ENCODE measurements at places on chromosomes 4 and X. TPM values are rescaled to one million over a fixed set of nuclear protein-coding genes. Genes with fewer than 3 reads are reported as not detected.
A peak's percentile ranks its signal among the peaks of the same experiment; 100 is the strongest.

- DNase-seq, result peak; percentile 1
Measured at GRCh38 chr4:2652415-2653160, 103.5 kb downstream of the TNIP2 start.

- no peak for DNase-seq
Measured at GRCh38 chr4:24999392-25000089, 31.2 kb downstream of the LGI2 start.

GRCh38 chr4:128287141-128287870, at the start of gene PGRMC2:
PGRMC2 (minus strand) TSS chr4:128287813; CDS start chr4:128287790, 23 bp downstream.
- peak; percentile 39 for DNase-seq

DNA sequence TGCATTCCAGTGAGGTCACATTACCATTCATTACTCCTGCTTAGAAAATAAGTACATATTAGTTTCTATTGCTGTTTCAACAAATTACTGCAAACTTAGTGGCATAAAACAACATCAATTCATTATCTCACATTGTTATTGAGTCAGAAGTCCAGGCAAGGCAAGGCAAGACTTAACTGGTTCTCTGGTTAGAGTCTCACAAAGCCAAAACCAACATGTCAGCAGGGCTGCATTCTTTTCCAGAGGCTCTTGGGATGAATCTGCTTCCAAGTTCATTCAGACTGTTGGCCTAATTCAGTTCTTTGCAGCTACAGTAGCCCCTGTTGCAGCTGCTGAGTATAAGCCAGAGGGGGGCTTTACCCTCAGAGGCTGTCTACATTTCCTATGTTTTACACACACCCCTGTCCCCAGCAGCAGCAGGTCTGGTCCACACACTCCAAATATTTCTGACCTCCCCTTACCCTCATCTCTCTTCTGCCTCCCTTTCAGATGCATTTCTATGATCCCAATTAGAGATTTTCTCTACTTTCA, 892.1 kb upstream of the EPHA5 start:
- DNase-seq, result peak; percentile 10

Gene HMX1
- total RNA-seq, result not detected

Gene USP53
- total RNA-seq, result 13.8 TPM

Gene CT45A2
- not detected for total RNA-seq

DNA sequence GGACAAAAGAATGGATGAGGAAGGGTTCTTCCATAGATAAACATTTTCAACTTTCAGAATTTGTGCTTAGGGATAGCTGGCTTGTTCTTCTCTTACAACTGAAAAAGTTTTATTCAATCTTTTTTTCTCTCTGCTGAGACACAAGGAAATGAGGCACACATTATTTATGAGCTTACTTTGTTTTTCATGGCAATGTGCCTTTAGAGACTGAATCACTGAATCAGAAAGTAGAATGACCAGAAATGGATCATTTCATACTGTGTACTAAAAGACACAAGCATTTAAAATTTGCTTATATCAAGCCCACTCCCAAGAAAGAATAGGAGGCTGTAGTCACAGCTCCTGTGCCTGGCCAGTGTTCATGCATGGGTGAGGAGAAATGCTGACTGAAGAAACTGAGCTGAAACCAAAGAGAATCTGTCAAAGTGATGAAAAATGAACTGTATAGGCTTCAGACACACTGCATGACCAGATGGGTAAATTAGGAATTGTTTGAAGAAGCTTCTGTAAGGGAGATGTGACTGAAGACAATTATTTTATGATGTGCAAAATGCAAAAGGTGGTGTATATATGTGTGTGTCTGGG, 413.8 kb downstream of the RAPGEF2 start:
- DNase-seq, result no peak

- no peak for DNase-seq
Measured at GRCh38 chr4:71400810-71401209, 62.0 kb downstream of the SLC4A4 start.

- DNase-seq, result no peak
Measured at GRCh38 chr4:80878218-80878617, 152.3 kb upstream of the BMP3 start.

DNA sequence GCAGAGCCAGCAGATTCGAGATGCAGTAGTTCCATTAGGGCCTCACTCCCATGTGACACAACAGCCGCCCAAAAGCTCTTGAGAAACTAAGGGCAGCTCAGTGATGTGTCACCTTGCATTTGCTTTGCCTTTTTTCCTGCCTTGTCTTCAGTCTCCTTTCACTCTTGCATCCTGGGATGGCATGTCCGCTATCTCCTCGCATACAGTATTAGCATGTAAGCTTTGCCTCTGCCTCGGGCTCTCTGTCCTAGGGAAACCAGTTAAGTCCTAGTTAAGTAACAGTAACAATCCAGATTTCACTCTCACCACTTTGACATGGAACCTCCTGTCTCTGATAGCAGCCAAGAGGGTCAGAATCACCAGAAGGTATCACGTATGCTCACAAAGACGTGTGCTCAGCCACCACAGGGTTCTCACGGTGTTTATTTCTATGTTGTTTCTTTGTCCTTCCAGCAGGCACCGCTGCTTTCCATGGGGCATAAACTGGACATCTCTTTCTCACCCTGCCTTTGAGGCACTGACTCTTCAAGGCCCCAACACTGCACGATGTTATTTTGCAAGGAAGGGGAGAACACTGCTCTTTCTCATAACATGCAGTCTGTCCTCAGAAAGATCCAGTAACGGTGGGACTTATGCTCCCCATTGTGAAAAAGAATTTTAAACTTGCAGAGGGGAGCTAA, 26.7 kb upstream of the SORBS2 start:
- no peak for DNase-seq

GRCh38 chr4:105483840-105484239, 10.0 kb upstream of the PPA2 start:
- DNase-seq, result no peak

DNA sequence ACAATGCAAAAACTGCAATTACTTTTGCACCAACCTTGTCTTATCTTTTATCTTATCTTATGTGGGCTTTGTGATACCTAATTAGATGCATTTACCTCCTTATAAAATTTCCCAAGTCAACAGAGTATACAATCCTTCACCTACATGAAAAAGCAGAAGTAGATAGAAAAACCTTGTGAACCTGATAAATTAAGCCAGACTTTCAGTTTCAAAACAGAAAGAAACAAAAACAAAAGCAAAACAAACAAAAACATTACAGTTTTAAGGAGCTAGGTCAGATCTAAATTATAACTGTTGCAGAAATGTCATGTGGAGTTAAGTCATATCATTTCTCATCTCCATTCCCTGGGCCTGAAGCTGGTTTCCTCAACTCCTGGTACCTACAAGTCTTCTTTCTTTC, 24.9 kb upstream of the CXXC4 start:
- DNase-seq, result no peak

GRCh38 chr4:19005211-19005610, 983.7 kb upstream of the LCORL start:
- peak; percentile 28 for DNase-seq

GRCh38 chrX:99572711-99573110, 837.4 kb downstream of the PCDH19 start:
- no peak for DNase-seq

DNA sequence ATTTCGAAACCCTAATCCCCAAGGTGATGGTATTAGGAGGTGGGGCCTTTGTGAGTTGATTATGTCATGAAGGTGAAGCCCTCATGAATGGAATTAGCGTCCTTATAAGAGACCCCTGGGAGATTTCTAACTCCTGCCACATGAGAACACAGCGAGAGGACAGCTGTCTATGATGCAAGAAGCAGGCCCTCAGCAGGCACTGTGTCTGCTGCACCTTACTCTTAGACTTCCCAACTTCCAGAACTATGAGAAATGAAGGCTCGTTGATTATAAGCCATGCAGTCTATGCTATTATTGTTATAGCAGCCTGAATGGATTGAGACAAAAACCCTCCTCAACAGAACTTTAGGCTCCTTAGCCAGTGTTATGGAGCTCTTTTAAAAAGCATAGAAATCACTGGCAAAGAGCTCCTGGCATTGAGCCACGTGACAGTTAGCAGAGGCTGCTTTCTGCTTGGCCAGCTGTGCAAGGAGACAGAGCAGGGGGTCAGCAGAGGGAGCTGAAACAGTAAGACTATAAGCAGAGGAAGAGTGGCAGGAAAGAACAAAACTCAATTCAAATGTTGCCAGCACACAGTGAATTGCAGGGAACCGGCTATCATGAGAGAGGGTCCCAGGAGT, 219.2 kb upstream of the FAT1 start:
- DNase-seq, result no peak

Gene CPZ
- total RNA-seq, result 130 TPM

GRCh38 chr4:37367901-37368300, 123.4 kb downstream of the NWD2 start:
- no peak for DNase-seq

Gene ETDA
- not detected for total RNA-seq

DNA sequence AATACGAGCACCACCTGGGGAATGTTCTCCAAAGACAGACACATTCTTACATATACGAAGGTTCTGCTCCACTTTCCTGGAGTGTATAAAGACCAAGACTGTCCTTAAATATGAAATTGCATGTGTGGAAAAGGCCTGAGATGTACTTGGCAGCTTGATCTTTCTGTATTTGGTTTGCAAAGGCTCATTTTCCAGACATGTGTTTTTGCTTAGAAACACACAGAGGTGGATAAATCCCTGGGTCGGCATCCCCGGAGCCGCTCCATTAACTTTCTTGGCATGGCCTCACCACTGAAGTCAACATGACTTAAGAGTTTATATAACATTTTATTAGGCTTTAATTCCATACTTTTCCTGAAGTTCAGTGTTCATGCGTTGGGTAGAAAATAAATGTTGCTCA, 239.4 kb downstream of the LDB2 start:
- DNase-seq, result no peak

Gene SMIM10L2A
- total RNA-seq, result not detected

- no peak for DNase-seq
Measured at GRCh38 chr4:26763648-26764047, 97.0 kb upstream of the STIM2 start.

Gene GPR50
- not detected for total RNA-seq

Gene SPIN2A
- not detected for total RNA-seq

DNA sequence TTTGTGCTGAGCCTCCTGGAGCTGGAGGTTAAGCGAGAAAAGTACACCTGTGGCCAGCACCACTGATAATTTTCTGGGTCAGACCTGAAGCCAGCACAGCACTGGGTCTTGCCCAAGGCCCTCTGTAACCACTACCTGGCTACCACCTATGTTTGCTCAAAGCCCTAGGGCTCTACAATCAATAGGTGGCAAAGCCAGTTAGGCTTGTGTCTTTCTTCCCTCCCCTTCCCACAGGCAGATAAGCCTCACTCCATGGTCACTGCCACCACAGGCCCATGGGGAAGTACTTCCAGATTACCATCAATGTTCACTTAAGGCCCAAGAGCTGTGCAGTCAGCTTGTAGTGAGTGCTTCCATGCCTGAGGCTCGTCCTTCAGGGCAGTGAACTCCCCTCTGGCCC, 35.2 kb upstream of the ARMCX4 start:
- DNase-seq, result no peak

GRCh38 chrX:69289046-69289792, 124.0 kb upstream of the PJA1 start:
- DNase-seq, result no peak

Gene STATH
- not detected for total RNA-seq

- DNase-seq, result no peak
Measured at GRCh38 chr4:157043131-157043530, 32.8 kb upstream of the GLRB start.

Gene NAA11
- total RNA-seq, result not detected

DNA sequence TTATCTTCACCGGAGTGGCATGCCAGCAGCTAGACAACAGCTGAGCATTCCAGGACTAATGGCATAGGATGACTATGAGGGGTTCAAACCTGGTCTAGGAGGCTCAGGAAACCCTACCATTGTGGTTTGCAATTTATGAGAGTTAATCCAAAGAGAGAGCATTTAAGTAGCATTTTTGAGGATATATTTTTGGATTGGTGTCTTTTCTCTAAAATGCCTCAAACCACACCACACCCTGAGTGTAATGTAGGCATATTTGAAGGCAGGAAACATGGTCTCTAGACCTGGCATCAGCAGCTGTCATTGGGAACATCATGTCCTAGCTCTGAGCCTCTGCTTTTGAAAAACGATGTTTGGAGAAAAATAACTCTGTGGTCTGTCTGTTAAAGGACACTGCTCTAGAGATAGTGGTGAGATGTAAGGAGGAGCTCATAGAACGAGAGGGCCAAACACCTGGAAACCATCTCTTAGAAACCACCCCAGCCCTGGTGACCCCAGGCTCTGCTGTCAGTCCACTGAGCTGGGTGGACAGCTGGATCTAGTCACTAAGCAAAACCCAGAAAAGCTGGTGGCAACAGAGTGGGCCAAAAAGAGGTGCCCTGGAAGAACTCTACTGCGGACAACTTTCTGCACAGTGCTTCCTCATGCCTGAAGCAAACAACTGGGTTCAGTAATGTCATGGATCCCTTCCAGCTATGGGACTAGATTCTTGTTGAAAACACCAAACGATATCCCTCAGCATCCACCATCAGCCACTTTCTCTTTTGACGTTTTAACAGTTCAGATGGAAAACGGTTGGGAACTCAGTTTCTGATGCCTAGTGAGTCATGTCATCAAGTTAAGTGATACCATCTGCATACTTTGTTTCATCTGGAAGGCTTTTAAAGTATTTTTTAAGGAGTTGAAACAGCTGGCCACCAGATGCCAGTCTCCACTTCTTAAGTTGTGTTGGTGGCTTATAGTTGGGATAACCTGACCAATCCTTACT, 100.2 kb upstream of the C1QTNF7 start:
- DNase-seq, result peak; percentile 30

Gene ATP2B3
- not detected for total RNA-seq

Gene F8A1
- total RNA-seq, result 0.89 TPM

GRCh38 chrX:5829469-5829868, 399.2 kb downstream of the NLGN4X start:
- no peak for DNase-seq

DNA sequence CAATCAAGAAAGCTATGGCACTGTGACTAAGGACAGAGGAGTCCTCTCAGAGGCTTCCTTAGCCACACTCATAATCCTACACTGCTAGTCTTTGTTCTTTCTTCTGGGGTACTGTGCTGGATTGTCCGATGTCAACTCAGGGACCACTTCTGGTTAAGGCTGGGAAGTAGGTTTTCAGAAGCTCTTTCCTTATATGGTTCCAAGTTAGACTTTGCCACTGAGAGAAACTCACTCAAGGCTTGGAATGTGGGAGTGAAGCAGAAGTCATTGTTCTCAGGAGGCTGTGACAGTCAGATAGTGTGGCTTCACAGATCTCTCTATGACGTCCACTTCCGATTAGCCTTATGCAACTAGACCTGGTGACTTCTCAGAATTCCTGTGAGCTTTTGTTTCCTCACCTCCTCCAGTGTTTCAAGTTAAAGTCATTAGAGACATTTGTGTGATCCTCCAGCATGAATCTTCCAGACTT, 317.3 kb upstream of the F9 start:
- DNase-seq, result no peak

Measured in SJSA1 (cell line).